ENCODE measurements at places on chromosomes 2 and 18. TPM values are rescaled to one million over a fixed set of nuclear protein-coding genes. Genes with fewer than 3 reads are reported as not detected.

Gene OST4
- total RNA-seq = 475 TPM

Gene EIPR1
- 45.7 TPM for total RNA-seq

Gene XDH
- 0.17 TPM for total RNA-seq

Gene CPO
- total RNA-seq = not detected

Gene ATP8B1
- total RNA-seq = 18.1 TPM

Gene RND3
- total RNA-seq = 42.9 TPM

Gene HOXD3
- not detected for total RNA-seq

Gene RUFY4
- not detected for total RNA-seq

All from bronchus fibroblast of lung (primary cell).